ENCODE measurements at places on chromosomes 16 and 17.

DNA sequence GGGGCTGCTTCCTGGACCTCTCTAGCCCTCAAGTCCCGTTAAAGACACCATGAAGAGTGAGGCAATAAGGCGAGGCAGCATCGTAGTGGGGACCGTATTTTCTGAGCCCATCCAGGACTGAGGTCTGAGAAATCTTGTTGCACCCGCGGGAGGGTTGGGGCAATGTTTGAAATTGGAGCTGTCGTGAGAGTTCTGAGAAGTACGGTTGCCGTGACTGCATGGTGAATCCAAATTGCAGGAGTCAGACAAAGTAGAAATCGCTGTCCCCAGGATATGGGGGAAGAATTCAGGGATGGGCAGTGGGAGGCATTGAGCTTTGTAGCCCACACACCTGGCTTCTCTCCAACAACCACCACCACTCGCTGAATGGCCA lies 42.0 kb upstream of the RPL38 start:
- no peak for DNase-seq

DNA sequence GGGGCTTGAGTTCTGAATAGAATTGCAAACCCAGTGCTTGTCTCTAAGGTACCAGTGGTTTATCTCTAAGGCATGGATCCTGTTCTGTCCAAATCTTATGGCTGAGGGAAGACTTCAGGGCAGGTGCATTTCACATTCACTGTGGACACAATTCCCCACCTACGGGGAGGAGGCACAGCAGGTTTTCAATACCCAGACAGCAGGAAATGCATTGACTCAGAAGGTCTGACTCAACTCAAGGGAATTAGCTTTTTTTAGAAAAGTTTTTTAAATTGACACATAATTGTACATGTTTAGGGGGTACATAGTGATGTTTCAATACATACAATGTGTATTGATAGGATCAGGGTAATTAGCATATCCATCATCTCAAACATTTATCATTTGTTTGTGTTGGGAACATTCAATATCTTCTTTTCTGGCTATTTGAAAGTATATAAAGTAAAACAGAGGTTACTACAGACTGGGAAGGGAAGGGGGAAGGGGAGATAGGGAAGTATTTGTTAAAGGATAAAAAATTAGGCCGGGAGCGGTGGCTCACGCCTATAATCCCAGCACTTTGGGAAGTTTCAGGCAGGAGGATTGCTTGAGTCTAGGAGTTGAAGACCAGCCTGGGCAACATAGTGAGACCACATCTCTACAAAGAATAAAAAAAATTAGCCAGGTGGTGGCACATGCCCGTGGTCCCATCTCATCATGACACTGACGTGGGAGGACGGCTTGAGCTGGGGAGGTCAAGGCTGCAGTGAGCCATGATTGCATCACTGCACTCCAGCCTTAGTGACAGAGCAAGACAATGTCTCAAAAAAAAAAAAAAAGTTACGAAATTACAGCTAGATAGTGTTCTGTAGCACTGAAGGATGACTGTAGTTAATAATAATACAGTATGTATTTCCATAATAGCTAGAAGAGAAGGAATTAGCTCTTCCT lies 54.9 kb downstream of the RGS9 start:
- no peak for DNase-seq

- no peak for DNase-seq
Measured at GRCh38 chr17:29294580-29294900, 592 bp upstream of the NUFIP2 start.

- DNase-seq = no peak
Measured at GRCh38 chr16:19377864-19378263, 39.8 kb upstream of the TMC5 start.

DNA sequence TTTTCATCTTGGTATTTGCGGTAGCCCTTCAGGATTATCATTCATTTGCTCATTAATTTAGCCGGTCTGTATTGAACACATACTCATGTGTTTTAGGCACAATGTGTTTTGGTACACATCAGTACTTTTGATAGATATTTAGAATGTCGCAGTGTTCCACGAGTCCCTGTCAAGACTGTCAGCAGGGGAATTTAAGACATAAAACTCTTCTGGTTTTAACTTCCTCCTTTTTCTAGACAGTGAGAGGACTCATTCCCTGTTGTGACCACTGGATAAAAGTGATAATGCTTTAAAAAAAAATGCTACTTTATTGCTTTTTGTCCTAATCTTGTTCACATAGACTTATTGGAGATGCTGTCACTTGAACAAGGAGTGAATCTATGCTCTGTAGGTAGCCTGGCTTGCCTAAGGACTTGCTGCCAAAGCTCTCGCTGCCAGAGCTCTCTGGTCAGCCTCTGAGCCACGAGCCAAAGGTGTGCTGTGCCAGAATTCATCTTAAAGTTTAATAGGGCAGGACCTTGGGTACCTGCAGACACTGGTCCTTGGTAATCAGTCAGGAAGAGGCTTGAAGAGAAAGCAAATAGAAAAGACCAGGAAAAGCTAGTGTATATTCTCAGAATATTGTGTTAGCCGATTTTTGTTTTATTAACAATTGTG lies 5.4 kb downstream of the DCAF7 start:
- no peak for DNase-seq

GRCh38 chr16:52439171-52439701 lies 107.7 kb downstream of the TOX3 start:
- DNase-seq = no peak

DNA sequence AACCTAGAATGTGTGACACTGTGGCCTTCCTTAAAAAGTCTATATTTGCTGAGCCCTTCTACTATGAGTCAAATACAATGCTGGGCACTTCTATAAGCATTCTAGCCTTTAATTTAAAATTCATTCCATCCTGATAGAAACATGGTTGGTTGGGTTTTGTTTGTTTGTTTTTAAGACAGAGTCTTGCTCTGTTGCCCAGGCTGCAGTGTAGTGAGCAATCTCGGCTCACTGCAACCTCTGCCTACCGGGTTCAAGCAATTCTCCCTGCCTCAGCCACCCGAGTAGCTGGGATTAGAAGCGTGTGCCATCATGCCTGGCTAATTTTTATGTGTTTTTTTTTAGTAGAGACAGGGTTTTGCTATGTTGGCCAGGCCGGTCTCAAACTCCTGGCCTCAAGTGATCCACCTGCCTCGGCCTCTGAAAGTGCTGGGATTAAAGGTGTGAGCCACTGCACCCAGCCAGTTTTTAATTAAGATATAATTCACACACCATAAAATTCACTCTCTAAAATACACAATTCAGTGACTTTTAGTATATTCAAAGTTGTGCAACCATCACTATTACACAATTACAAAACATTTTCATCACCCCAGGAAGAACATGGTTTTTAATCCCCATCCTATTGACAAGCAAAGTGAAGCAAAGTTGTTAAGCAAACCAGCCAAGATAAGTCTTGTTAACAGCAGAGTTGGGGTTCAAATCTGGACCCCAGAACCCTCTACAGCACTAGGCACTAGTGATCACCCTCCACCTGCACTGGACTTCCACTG lies 42.8 kb downstream of the CMTM4 start:
- DNase-seq = no peak

DNA sequence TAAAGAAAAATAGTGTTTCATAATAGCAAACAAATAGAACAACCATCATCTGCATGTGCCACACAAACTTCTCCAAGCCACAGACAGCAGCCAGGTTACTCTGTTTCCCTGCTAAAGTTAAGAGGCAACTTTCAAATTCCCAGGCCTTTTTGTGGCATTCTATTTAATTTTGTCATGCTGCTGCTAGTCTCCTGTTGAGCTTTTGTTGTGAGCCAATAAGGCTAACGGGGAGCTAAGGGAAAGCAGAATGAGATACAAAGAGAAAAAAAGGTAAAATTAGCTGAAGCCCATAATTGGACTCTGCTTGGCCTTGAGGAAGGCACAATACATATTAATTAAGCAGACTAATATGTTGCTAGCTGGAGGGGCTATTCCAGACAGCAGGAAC lies 74.7 kb upstream of the GNAO1 start:
- DNase-seq = no peak

DNA sequence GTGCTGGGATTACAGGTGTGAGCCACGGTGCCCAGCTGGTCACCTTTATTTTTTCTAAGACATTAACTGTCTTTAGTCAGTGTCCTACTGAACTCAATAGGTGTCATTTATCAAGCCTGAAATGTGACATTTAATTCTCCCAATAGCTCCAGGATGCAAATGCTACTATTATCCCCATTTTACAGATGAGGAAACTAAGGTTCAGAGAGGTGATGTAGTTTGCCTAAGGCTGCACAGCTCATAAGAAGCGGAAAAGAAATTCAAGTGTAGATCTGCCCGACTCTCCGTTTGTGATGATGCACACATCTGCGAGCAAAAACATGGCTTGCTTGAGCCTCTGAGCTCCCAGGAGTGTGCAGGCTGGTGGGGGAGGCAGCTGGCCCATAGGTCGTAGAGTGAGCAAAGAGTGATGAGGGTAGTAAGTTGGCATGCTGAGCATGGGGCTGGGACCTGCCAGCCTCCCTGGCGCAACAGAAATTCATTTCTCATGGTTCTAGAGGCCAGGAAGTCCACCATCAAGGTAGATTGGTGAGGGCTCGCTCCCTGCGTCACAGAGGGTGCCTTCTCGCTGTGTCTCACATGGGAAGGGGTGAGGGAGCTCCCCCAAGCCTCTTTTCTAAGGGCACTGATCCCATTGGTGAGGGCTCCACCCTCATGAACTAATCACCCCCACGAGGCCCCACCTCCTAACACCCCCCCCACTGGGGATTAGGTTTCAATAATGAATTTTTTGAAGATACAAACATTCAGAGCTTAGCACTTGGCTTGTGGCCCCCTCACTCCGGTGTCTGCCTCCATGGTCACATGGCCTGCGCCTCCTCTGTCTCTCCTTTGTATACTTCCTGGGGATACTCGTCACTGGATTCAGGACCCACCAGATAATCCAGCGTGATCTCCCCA lies 141.5 kb upstream of the PLCG2 start:
- DNase-seq = no peak

DNA sequence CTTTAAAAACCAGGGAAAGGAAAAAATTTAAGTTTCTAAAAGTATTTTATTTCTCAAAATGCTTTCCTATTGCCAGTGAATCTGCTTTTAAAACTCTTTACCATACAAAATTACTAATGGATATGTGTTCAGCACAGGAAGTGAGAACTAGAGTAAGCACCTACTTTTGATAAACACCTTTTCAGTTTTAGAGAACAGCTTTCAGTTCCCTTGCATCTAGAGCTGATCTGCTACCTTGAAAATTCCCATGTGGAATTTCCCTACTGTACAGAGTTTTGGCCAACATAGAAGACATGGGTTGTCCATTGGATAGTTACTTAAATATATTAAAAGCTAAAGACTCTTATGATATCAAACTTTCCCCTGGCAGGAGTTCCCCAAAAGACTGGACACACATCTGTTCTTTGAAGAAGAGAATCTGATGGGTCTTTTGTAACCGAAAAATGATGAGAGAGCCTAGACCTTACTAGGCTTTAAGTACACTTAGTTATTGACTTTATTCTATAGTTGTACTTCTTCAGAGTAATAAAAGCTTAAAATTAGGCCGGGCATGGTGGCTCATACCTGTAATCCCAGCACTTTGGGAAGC lies 112.1 kb upstream of the CNTNAP4 start:
- no peak for DNase-seq

DNA sequence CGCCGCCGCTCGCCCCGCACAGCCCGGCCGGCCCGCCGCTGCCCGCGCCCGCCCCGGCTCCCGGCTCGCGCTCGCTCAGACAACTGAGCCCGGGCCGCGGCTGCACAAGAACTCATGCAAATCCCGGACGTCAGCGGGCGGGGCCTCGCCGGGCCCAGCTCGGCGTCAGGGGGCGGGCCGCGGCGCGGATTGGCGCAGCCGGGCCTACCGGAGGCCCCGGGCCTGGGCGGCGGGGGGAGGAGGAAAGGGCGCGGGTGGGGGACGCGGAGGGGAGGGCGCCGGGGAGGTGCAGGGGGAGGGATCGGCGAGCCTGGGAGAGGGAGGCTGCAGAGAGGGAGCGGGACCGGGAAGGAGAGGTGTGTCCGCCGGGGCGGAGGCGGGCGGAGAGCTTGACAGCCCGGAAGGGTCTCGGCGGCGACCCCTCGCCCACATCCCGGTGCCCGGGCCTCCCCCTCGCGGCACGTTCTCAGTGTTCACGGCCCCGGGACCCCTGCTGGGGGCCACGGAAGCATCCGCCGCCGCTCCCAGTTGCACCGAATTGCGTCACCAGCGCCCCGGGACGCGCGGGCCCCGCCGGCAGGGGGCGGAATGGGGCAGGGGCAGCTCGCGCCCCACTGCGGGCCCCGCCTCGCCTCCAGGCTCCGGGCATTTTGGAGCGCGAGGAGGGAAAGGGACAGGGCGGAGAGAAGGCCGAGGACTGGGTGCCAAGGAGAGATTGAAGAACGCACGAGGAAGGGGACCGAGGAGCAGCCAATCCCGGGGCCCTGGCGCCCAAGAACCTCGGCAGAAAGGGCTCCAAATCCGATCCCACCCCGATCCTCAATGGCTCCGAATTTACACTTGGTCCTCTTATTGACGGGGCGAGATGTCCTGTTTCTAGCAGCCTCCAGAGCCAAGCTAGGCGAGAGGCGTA lies at the start of gene CBX4:
Gene CBX4 (minus strand): TSS at position 85 of the 913 bp plus-strand sequence. CDS start 189 bp downstream, outside the sequence.
- peak; percentile 83 for DNase-seq

GRCh38 chr16:75227361-75228142 lies 8.8 kb downstream of the CTRB1 start:
- DNase-seq = no peak

GRCh38 chr16:17835118-17835876 lies 364.5 kb upstream of the XYLT1 start:
- no peak for DNase-seq

GRCh38 chr17:12603566-12603965 lies 62.1 kb upstream of the MYOCD start:
- DNase-seq = no peak

DNA sequence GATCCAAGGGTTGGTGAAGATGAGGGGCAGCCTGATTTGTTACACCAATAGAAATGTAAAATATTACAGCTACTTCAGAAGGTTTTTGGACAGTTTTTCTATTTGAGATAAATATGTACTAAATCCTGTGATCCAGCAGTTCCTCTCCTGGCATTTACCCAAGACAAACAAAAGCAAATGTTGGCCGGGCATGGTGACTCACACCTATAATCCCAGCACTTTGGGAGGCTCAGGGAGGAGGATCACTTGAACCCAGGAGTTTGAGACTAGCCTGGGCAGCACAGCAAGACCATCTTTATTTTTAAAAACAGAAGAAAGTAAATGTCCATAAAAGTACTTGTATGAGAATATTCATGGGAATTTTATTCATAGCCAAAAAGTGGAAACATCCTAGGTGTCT lies 64.8 kb upstream of the MRC2 start:
- DNase-seq = no peak

GRCh38 chr16:81756615-81757356 lies 22.3 kb upstream of the PLCG2 start:
- no peak for DNase-seq

DNA sequence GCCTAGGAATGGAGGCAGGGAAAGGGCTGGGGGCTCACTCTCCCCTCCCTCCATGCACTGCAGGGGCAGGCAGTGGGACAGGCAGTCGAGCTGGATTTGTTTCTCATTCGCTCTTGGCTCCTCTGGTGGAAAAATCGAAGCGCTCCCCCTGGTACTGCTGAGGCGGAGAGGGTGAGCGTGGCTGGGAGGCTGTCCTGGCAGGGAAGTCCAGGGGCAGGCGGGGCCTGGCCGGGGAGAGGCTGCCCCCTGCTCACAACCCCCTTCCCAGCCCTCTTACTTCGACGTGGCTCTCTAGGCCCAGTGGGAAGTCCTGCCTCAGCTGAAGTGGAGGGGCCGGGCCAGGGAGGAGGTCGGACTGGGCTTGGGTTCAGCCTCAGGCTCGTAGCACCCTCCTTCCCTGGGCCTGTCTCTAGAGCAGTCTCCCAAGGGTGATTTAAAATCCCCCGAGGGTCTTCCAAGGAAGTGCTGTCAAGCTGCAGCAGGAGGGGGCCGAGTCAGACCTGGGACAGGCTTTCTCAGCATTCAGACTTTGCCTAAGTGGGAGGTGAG lies 16.5 kb upstream of the TMEM92 start:
- no peak for DNase-seq

- no peak for DNase-seq
Measured at GRCh38 chr16:55370762-55371482, 46.9 kb downstream of the IRX6 start.

Data from stimulated activated CD8-positive, alpha-beta memory T cell treated with anti-CD3 and anti-CD28 coated beads, Interleukin-2, amount 100 ng/mL, for 1 hour (primary cell).